ENCODE measurements at places on chromosomes 5 and 9.

- no peak for DNase-seq
These were observed 137.7 kb upstream of the GRIA1 start for GRCh38 chr5:153352685-153353219.

DNA sequence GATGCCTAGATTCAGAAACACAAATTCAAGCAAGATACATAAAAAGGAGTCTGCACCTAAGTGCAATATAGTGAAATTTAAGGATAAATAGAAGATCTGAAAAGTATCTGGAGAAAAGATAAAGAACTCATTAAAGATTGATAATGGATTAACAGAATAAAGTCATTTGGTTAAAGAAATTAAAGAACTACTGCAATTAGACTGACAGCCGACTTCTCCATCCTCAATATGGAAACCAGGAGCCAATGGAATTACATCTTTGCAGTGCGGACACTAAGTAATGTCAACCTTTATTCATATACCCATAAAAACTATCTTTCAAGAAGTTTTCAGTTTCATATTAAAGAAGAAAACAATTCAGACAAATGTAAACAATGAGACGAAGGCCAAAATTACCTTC lies 81.0 kb downstream of the MRPL36 start:
- no peak for DNase-seq

- DNase-seq, result no peak
These were observed 8.6 kb upstream of the PHYKPL start for GRCh38 chr5:178241231-178241663.

DNA sequence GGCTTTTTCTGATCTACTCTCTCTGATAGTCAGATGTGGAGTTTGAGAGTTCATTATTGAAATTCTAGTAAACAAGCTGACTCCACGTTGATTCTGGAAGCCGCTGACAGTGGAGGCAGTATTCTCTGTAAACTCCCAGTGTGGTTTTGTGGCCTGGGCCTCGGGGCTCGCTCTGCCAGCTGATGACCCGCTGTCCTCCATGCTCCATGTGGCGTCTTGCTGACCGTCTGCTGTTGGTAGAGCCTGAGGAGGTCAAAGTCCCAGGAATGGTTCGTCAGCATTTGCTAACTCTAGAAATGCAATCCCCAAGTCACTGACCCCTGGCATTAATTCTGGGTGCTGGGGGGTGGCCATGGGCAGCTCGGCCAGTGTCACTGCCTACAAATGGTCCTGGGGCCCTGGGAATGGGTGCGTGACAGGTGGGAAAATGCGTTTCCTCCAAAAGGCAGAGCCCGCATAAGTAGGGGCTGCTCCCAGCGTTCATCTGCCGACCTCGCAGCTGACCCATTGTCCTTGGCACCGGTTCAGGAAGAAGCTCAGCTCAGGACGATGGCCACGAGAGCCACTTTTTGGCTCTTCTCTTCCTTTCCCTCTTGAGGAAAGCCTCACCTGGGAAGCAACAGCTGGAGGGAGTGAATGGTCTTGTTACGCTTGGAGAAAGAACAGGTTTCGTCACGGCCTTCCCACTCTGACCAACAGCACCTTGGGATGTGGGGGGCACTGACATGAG lies 55.1 kb downstream of the MRPL36 start:
- no peak for DNase-seq

DNA sequence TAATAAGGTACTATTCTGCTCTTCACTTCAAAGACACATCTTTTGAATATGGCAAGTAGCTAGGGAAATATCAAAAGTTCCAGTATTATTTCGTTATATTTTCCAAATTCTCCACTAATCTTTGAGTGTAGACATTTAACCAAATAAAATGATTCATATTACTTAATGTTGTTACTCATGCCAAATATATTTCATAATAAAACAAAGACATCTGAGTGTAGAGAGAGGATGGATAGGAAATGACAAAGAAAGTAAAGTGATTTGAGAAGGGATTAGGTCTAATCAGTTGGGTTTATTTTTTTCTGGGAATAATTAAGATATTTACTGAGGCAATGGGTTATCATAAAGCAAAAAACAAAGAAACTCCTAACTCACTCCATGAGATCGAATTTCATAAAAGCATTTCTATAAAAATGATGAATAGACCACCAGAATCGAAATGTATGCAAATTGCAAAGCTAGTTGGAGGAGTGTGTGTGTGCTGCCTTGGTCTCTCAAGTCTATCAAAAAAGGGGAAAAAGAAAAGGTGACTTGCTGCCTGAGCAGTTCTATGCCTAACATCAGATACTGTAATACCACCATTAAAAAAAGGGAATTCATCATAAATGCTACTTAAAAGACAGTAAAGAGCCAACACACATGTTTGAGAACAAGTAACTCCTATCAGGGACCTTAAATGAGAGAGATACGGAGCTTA lies 255.5 kb downstream of the PDE4D start:
- DNase-seq, result no peak

- no peak for DNase-seq
These were observed 299.6 kb upstream of the KLF4 start for GRCh38 chr9:107789001-107789700.

DNA sequence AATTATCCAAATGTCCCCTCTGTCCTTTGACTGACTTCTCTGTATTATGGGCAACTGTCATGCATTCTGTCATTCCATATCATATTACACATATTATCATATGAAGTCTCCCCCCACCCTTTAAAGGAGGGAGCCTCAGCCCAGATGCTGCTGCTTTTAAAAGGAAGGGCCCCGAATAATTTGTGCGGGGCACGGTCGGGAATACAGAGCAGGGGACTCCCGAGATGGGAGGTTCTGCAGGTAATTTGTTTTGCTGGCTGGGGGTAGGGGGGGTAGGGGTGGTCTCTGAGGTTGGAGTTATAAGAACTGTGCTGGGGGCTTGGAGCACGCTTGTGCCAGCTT lies 10.1 kb upstream of the LHX2 start:
- no peak for DNase-seq

- DNase-seq, result no peak
These were observed 6.3 kb downstream of the HNRNPA0 start for GRCh38 chr5:137747848-137748247.

DNA sequence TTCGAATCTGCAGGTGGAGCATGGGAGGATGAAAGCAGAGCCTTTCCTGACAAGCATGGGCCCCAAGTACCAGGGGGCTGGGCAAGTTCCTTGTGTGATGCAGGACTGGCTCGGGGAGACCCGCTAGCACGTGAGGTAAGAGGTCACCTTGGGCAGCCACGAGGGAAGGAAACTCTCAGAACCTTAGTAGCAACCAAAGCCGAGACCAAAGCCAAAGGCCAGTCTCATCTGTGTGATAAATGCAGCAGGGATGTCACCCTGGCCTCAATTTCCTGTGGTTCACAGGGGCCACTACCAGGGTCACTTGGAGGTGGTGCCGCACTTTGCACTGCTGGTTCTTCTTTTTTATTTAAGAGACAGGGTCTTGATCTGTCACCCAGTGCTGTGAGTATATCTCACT lies 39.5 kb downstream of the PRRT1B start:
- DNase-seq, result no peak

DNA sequence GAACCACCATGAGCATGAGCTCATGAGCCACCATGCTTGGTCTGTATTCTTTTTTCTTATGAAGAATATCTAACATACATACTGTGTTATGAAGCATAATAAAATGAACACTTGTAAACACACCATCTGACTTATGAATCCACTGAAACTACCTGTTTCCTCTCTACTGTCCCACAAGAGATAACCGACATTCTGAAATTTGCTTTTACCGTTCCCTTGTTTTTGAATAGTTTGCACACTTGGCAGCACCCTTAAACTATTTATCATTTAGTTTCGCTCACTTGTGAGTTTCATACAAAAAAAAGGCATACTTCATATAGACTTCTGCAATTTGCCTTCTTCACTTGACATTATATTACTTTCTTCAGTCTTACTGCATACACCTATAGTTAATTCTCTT lies 8.9 kb downstream of the LARS1 start:
- DNase-seq, result no peak

- DNase-seq, result no peak
These were observed 87.6 kb downstream of the PHF2 start for GRCh38 chr9:93663877-93664548.

GRCh38 chr5:170296935-170297588 lies 515 bp downstream of the LCP2 start:
- DNase-seq, result no peak

- no peak for DNase-seq
These were observed 39.9 kb downstream of the RHOBTB3 start for GRCh38 chr5:95770830-95771708.

GRCh38 chr5:135864503-135865435 lies 30.3 kb downstream of the SLC25A48 start:
- no peak for DNase-seq

- DNase-seq, result peak; percentile 71
These were observed 40.2 kb downstream of the RXRA start for GRCh38 chr9:134366223-134367031.

GRCh38 chr9:24801344-24801743 lies 255.6 kb upstream of the IZUMO3 start:
- DNase-seq, result no peak

DNA sequence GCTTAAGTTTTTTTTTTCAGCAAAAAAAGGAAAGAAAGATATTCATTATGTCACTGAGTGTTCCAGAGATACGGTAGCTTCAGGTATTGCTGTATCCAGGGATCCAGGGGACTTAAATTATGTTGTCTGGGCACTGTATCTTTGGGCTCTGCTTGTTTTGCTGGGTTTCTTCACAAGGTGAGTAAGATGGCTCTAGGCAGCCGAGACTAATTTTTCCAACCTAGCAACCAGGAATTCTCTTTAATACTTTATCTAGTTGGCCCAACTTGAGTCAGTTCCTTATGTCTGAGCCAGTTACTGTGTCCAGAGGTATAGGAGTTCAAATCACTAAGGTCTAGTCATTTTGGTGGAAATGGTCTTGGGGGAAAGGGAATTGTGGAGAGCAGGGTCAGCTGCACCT lies 66.0 kb downstream of the MAN2A1 start:
- DNase-seq, result no peak

DNA sequence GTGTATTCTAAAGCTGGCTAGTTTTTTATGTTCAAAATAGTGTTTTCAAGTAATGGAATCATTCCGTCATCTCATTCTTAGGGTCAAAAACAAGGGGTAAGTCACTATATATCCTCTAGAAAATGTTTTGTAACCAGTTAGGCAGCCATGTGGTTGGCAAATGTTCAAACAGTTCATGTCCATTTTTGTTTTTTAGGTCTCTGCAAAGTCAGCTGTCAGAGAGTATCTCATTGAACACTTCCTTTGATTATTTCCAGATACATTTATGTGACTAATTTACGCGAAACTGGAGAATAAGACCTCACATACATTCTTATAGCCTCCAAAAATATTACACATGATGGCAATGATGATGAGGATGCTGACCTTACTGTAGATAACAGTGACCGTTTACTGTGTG lies 50.4 kb downstream of the TRIO start:
- no peak for DNase-seq

DNA sequence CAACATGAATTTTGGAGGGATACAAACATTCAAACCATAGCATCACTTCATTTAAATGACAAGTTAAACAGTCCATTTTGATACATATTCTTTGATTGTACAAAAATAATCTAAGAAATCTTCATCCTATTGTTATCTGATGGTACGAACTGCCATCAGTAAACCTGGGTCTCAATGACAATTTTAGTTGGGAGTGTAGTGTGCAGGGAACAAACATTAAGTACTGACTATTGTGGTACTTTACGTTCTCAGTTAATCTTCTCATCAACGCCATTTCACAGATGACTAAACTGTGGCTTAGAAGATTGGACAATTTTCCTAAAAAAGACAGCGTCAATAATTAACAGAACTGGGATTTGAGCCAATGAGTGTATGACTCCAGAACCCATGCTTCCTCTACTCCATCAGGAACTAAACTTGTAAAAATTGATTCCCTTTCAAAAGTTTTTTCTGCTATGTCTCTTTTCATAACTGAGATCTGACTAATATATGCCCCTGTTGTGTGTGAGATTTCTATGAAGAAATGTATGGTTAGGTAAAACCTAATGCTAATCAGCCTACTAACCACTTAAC lies 21.1 kb downstream of the TNPO1 start:
- DNase-seq, result no peak

DNA sequence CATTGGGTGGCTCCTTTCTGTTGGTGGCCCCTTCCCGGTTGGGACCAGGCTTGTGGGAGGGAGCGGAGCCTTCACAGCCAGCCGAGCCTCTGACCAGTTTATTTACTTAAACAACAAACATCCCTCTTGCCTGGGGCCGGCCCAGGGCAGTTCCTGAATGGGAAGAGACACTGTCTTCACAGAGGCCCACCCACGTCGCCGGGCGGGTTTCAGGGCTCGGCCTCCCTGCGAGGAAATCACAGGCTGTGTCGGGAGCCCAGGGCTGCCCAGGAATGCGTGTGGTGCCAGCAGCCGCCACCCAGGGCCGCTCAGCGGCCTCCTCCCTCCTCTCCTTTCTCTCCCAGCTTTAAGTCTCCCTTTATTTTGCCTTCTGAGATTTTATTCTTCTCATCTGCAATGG lies 132.5 kb downstream of the HSD17B3 start:
- DNase-seq, result no peak

DNA sequence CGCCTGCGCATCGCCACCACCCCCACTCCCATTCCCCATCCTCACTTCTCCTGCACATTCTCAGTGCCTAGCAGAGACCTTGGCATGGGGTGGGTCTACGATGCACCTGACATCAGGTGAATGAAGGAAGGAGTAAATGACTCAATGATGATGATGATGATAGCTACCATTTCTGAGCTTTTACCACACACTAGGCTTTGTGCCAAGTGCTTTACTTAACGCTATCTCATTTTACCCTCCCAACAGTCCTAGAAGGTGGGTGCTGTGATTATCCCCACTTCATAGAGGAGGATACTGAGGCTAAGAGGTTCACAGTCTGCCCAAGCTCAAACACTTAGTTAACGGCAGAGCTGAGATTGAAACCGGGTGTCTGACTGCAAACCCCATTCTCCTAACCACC lies 27.1 kb downstream of the CAMK2A start:
- DNase-seq, result no peak

DNA sequence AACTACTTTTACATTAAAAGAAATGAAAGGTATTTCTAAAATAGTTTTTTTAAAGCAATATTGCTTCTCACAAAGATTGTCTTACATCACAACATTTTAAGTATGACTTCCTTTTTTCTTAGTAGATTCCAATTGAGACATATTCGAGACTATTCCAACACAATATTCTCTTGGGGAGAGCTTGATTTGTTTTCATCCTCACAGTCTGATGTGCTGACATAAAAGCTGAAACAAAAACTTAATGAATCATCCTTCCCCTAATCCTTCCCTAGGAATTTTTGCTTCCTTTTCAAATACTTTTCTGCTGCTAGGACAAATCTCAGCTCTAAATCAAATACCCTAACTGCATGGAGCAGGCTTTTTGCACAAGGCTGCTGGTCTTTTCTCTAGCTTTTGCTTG lies 245.8 kb upstream of the MAP3K1 start:
- DNase-seq, result no peak

DNA sequence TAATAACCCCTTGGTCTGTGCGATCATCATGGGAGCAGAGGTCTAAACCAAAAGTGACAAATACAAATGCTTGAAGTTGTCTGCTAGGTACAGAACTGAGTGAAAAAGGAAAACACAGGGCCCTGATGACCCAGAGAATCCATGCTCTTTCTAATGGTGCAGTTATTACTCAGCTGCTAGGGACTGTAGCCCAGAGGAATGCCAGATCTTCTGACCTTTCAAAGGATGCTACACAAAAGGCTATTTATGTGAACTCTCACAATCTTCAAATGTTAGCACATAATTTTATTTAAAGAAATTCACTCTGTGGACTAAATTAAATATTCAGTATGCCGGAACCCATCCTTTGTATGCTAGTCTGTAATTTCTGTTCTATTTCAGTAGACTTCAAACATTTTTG lies 79.9 kb downstream of the PRR16 start:
- no peak for DNase-seq
